ENCODE measurements at places on chromosomes 6 and 20. TPM values are rescaled to one million over a fixed set of nuclear protein-coding genes. Genes with fewer than 3 reads are reported as not detected.
A peak's percentile ranks its signal among the peaks of the same experiment; 100 is the strongest.

- no peak for DNase-seq
Measured at GRCh38 chr6:32883789-32884188, 29.8 kb downstream of the PSMB9 start.

DNA sequence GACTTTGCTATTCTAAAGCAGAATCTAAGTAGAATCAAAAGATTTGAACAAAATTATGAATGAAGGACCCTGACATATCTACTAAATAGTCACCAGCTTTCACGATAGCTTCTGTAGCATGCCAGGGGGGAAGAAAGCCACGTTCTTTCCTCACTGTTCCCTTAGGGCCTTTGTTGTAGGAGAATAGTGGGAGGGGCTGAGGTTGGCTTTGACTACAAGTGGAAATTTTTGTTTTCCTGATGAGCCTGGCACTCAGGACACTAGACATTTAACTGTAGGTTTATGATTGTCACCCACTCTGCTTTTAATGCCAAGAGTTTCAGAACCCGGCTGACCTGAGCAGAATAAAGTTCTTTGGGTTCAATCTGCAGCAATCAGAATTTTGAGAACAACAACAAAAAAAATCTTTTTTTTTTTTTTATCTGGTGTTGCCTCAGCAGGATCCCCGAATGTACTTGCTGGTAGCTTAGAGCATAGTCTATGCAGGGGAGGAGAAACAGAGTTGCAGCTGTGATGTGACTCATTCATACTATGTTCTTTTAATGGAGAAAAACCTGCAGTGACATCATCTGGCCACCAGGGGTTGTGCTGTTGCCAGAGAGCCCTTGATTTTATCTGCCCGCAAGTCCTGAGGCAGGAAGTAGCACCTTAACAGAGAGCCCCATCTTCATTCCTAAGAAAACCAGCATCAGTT is 38.5 kb downstream of the TPD52L1 start:
- DNase-seq: no peak

DNA sequence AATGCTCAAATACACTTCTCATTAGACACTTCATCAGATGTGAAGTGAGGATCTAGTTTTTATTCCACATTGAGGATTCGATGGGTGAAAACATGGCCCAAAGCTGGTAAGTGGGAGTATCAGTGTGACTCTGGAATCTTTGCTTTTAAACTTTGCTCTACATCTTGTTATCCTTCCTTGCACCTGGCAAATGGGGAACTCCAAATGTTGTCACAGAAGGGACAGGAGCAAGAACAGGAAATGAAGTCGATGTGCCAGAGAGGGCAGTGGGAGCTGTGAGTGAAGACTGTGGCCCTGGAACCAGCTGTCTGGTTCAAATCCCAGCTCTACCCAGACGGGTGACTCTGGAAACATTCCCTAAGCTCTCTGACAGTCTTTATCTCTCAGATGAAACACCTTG is 86.7 kb upstream of the AGPAT4 start:
- DNase-seq: no peak

DNA sequence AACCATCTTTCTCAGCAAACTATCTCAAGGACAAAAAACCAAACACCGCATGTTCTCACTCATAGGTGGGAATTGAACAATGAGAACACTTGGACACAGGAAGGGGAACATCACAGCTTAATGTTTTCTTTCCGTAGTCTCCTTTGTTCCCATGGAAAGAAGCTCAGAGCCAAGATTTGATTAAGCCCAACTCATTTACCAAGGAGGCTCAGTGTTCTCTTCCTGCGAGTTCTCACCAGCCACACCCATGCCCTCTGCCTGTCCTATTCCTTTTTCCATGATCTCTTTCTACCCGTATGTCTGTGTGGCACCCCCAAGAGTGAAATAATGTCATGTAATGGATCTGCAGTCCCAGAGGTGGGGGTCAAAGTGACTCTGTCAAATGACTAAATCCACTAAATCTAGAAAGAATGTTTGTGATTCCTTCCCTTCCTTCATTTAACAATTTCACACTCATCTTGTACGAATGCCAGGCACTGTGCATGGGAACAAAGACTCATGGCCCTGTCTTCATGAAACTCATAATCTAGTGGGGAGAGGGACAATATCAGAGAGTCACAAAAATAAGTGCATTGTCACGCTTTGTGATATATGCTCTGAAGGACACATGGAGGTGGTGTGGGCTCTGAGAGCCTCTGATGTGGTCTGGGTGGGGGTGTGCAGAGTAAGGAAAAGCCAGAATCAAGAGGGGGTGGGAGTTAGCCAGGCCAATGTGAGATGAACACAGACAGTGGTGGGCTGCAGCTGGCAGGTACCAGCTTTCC is 292.1 kb downstream of the CDC5L start:
- DNase-seq: no peak

The CLIC1 gene
- 315 TPM for total RNA-seq

GRCh38 chr6:4667591-4667990 is 108.6 kb upstream of the CDYL start:
- DNase-seq: peak; percentile 55

GRCh38 chr6:44859901-44860410 is 468.2 kb upstream of the RUNX2 start:
- DNase-seq: no peak

DNA sequence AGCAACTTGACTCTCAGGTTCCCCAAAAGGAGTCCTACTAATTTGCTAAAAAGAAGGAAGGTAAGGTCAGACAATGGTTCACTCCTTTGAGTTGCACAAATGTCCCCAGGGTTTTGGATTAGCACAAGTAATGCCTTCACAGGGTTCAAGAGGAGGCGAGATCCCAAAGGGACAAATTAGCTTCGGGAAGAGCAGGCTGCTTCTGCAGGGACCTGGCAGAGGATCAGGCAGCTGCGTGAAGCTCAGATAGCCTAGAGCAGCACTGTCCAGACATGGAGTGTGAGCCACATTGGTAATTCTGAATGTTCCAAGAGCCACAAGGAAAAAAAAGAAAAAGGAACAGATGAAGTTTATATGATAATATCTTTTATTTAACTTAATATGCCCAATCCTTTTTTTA is 115.4 kb downstream of the CFAP61 start:
- DNase-seq: no peak

DNA sequence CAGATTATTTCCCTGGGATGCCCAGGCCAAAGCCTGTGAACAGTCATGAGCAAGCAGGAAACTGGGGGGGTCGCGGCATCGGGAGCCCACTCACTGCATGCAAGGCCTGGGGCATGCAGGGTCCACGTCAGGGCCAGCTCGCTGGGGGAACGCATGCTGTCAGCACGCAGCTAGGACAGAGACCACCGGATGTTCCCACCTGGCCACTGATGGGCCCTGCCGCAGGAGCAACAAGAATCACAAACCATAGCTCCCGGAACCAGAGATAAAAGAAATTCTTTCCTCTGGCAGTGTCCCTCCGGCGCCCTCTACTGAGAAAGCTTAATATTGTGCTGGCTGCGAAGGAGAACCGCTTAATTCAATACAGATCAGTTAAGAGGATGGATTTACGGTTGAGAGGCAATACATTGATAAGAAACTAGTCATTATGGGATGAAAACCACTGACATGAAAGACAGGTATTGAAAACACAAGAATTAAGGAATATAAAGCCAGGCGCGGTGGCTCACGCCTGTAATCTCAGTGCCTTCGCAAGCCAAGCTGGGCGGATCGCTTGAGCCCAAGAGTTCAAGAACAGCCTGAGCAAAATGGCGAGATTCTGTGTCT is 32.6 kb downstream of the C6orf15 start:
- no peak for DNase-seq

The SLC22A2 gene
- not detected for total RNA-seq

Data from esophagus muscularis mucosa (tissue), 4 donors.